Caco-2 (cell line): ENCODE measurements at places on chromosomes 5 and 9.

DNA sequence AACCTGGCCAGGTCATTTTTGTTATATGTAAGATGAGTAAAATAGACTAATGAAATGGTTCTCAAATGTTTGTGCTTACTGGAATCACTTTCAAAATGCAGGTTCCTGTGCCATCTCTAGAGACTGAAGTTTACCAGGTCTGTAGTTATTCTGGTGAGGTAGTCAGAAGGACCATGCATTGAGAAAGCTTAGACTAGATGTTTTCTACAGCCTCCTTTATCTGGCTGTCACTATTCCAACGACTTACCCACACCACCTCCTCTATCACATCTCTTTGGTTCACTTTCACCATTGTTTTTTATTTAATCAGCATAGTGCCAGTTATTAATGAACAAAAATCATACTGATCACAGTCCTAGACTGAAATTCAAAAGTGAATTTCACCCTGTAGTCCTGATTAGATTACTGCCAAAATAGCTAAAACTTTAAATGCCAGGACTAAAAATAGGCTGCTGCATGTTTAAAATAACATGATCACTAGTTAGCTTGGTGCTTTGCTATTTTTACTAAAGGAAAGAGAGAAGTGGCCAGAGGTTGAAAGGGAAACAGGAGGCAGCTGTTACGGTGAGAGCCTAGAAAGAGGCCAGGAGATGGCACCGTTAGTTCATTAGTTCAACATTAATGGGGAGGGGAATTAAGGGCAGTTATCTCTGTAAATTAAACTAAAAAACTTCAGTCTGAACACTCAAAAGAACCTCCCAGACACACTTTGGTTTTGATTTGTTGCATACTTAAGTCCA lies 13.9 kb upstream of the FNIP1 start:
- H3K36me3 ChIP-seq = no peaks in the 10 kb centered on the region
- DNase-seq = no peak
- no peak overlapping the region for H3K27ac ChIP-seq

GRCh38 chr5:50564079-50564478 lies 102.4 kb upstream of the PARP8 start:
- no peaks in the 10 kb centered on the region for H3K27me3 ChIP-seq
- DNase-seq = no peak
- H3K36me3 ChIP-seq = no peaks in the 10 kb centered on the region
- no peak overlapping the region for H3K27ac ChIP-seq
- no peaks in the 10 kb centered on the region for H3K4me1 ChIP-seq
- no peak overlapping the region for H3K4me3 ChIP-seq

DNA sequence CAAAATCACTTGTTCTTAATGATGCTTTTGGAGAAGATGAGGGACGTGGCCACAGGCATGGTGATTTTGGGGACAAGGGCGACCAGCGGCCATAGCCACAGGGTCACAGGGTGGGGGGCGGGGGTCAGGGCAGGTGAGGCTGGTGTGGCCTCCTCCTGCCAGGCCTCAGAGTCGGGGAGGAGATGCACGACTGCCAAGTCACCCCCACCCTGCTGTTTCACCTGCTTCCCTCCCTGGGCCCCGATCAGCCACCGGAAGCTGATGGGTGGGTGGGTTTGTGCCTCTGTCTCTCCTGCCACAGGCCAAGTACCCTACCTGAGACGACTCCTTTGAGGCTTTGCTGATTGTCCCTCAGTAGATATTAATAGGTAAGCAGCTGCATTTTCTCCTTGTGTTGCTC lies 199.3 kb downstream of the PAX5 start:
- no peak for DNase-seq
- no peaks in the 10 kb centered on the region for H3K36me3 ChIP-seq
- no peak overlapping the region for H3K27ac ChIP-seq
- H3K4me1 ChIP-seq = peaks cover 19% of the 10 kb centered on the region
- no peaks in the 10 kb centered on the region for H3K27me3 ChIP-seq
- no peak overlapping the region for H3K4me3 ChIP-seq

DNA sequence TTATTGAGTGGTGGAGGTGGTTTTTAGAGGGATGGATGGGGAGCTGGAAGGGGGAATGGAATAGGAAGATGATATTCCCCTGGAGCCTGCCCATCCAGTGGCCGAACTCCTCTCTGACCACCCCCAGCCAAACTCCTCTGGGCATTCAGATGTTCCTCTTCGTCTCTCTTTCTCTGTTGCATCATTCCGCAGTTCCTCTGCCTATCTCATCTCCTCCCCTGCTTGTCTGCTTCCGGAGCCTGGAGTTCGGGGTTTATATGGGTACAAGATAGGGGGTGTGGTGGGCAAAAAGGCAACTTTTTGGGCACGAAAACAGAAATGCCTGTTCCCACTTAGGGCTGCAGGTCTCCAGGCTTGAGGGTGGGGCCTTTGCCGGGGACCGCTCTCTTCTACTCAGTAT lies 12.2 kb upstream of the CDK5RAP2 start:
- H3K27ac ChIP-seq = no peak overlapping the region
- no peak overlapping the region for H3K4me3 ChIP-seq
- no peak for DNase-seq
- H3K36me3 ChIP-seq = no peaks in the 10 kb centered on the region

DNA sequence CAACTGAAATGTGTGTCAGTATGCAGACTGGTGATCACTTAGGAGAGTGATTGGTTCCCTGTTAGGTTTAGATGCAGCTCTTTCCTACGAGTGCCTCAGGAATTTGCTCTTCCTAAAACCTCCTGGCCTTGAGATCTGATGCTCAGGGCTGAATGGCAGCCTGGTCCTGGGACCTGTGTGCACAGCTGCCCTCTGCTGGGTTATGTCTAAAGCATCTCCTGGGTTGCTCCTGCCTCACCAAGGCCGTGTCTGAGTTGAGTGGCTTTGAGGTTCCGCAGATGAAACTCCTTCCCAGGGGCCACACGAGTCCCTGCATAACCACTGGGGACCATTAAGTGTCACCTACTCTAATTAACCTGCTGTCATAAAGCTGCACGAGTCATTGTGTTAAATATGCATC lies 59.5 kb downstream of the MVB12B start:
- H3K27ac ChIP-seq = no peak overlapping the region
- H3K4me3 ChIP-seq = no peak overlapping the region
- no peak for DNase-seq
- H3K27me3 ChIP-seq = no peaks in the 10 kb centered on the region

- no peaks in the 10 kb centered on the region for H3K4me1 ChIP-seq
- H3K27ac ChIP-seq = no peak overlapping the region
- no peak overlapping the region for H3K4me3 ChIP-seq
- no peak for DNase-seq
- no peaks in the 10 kb centered on the region for H3K27me3 ChIP-seq
Observed at GRCh38 chr9:121398374-121398773, 28.3 kb upstream of the STOM start.

DNA sequence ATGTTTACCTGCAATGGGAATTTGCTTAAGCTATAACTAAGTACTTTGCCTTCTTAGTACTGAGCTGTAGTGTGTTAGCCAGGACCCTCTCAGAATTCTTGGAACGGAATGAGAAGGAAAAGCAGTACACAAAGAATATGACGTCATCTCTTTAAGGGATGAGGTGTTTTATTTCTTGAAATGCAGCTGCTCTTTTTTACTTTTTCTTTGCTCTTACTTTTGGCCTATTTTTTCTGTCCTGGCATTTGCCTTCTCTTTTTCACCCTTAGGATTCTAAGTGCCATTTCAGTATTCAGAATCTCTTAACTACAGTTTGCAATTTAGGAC lies 10.1 kb downstream of the KIF2A start:
- H3K27ac ChIP-seq = no peak overlapping the region
- no peak for DNase-seq
- no peaks in the 10 kb centered on the region for H3K27me3 ChIP-seq
- H3K4me1 ChIP-seq = peaks cover 8% of the 10 kb centered on the region; the same call in 1 of the 2 replicates
- no peaks in the 10 kb centered on the region for H3K36me3 ChIP-seq

GRCh38 chr5:54259090-54259489 lies 51.3 kb downstream of the ARL15 start:
- no peaks in the 10 kb centered on the region for H3K27me3 ChIP-seq
- H3K4me1 ChIP-seq = peaks cover 9% of the 10 kb centered on the region; the same call in 1 of the 2 replicates
- H3K4me3 ChIP-seq = no peak overlapping the region
- DNase-seq = no peak
- H3K27ac ChIP-seq = no peak overlapping the region

- H3K36me3 ChIP-seq = no peaks in the 10 kb centered on the region
- H3K27ac ChIP-seq = no peak overlapping the region
- no peak overlapping the region for H3K4me3 ChIP-seq
- H3K4me1 ChIP-seq = no peaks in the 10 kb centered on the region
Observed at GRCh38 chr5:73318308-73318719, 130.3 kb downstream of the FOXD1 start.

DNA sequence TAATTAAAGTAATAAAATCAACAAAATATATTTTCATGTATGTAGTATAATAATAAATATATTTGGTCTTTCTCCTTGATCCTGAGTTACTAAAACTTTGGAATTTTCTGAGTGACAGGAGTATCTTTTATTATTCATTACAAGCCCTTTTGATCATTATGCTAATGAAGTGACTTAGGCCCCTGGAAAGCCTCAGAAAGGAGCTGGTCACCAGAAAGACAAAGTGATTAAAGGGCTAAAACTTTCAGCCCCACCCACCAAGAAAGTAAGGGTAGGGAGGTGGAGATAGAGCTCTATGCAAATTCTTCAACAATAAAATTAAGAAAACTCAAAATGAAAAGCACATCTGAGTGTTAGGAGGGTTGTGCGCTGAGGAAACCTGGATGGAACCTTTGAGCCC lies 27.5 kb downstream of the UBQLN1 start:
- H3K4me1 ChIP-seq = no peaks in the 10 kb centered on the region
- no peaks in the 10 kb centered on the region for H3K27me3 ChIP-seq
- H3K36me3 ChIP-seq = no peaks in the 10 kb centered on the region
- H3K4me3 ChIP-seq = no peak overlapping the region
- no peak overlapping the region for H3K27ac ChIP-seq

GRCh38 chr5:147918899-147919298 lies 12.6 kb upstream of the C5orf46 start:
- no peak for DNase-seq
- no peaks in the 10 kb centered on the region for H3K27me3 ChIP-seq
- no peak overlapping the region for H3K4me3 ChIP-seq
- no peak overlapping the region for H3K27ac ChIP-seq

DNA sequence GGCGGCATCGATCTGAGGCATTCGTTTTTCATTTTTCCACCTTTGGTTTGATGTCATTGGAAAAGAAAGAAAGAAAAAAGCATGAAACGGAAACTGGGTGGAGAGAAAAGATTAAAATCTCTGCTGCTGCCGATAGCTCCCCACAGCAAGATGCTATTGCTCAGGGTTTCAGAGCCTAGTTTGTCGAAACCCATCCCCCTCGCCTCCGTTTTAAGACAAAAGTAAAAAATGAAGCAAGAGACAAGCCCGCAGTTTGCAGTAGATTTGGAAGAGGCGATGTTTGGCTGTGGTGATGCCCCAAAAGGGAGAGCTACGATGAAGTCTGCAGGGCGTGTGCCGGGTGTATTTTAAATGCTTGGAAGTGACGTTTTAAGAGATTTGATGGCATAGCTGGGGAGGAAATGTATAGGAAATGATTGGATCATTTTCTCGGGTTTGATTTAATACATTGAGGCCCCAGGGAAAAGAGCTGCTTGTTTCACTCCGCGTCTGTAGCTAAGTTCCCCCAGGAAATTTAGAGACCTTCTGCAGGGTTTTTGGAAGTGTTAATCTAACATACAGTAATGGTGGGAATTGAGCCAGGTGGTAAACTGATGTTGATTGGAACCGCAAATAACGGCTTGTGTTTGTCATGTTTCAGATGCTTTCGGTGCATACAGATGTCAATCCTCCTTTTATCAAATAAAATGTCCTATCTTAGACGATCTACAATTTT lies 909 bp downstream of the NDFIP1 start:
- peaks cover 15% of the 10 kb centered on the region for H3K4me1 ChIP-seq
- no peaks in the 10 kb centered on the region for H3K36me3 ChIP-seq
- peak overlapping the region; percentile 86 for H3K4me3 ChIP-seq
- peak overlapping the region; percentile 82 for H3K27ac ChIP-seq
- no peaks in the 10 kb centered on the region for H3K27me3 ChIP-seq

DNA sequence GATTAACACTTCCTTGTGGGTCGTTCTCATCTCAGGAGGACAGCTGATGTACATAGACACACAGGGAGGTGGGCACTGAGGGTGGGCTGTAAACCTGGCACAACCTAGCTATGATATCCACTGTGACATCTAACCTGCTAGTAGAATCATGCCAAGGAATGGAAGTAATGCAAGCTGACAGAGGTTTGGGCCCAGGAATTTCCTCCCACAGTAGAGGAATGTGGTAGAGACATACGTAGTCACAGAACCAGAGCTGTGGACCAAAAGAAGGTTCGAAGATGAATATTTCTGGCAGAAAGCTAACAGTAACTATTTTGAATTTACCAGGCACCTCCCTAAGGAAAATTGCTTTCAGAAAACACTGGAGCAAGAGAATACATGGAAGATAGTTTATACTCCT lies 15.2 kb upstream of the DNAJC25 start:
- H3K27me3 ChIP-seq = no peaks in the 10 kb centered on the region
- H3K27ac ChIP-seq = no peak overlapping the region
- H3K36me3 ChIP-seq = no peaks in the 10 kb centered on the region
- H3K4me3 ChIP-seq = no peak overlapping the region
- no peak for DNase-seq
